NCI-H446 treated with DMSO at 0.1 percent for 48 hours (cell line): ENCODE measurements at places on chromosomes 1 and 21.

DNA sequence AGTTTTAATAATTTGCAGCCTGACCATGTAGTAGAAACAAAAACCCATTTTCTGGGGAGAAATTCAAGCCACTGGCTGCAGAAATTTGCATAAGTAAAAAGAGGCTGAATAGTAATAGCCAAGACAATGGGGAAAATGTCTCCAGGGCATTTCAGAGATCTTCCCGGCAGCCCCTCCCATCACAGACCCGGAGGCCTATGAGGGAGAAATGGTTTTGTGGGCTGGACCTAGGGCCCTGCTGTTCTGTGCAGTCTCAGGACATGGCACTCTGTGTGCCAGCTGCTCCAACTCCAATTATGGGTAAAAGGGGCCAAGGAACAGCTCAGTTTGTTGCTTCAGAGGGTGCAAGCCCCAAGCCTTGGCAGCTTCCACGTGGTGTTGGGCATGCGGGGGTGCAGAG, 39.7 kb upstream of the FNBP1L start:
- no peak for DNase-seq

GRCh38 chr1:41018018-41018410, 3.5 kb downstream of the SLFNL1 start:
- DNase-seq, result no peak

DNA sequence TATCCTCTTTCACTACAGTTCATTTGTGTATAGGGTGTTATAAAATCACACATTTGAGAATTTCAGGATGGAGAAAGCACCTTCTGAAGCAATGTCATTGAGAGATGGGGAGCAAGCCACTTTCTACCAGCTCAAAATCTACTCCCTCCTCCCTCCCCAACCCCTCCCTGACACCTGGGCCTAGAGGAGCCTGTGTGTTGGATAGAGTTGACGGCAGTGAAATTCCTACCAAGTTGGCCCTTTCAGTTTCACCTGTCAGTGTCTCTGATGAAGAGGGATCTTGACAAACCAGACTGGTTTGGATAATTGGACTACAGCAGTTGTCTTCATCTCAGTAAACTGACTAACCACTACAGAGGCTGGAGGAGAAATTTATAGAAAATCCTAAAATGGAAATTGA, 125.0 kb upstream of the HOOK1 start:
- DNase-seq, result no peak

DNA sequence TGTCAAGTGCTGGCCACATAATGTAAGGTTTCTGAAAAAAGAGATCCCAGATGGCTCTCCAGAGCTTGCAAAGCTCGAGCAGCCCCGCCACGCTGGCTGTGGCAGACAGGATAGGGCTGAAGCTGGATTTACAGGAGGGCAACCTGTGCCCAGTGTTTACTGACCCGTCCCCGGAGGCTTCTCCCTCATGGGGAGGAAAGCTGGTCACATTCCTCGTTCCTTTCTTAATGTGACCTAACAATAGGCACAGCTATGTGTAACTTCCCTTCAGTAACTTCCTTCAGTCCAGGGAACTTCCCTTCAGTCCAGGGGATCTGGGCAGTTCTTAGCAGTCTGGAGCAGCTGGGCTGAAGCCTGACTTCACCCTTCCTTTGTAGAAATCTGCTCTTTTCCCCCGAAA, 7.7 kb downstream of the SLFNL1 start:
- DNase-seq, result no peak

- DNase-seq, result no peak
These were observed 381.5 kb upstream of the B3GALT2 start for GRCh38 chr1:193567937-193568336.

GRCh38 chr1:118842452-118843201, 145.5 kb downstream of the TBX15 start:
- no peak for DNase-seq

DNA sequence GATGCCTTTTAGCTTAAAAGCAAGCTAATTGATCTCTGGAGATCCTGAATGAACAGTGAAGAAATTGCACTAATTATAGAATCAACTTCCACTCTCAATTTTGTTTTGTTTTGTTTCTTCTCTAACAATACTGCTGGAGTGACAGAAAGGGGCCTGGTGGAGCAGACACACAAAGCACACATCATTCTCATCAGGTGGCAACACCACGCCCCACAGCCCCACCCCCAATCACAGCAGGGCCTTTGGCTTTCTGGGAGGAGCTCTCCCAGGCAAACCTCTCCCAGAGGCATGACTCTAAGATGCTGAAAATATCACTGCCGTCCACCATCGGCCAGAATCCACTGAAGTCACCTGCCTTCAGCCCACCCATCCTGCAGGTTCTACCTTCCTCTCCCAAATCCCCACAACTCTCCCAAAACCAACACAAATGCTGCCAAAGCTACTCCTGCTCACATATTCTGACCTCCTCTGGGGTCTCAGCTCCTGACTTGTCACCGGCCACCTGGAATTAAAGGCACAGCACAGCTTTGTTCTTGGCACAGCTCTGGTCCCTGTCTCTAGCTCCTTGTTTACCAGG, 120.7 kb downstream of the GRIK3 start:
- no peak for DNase-seq

DNA sequence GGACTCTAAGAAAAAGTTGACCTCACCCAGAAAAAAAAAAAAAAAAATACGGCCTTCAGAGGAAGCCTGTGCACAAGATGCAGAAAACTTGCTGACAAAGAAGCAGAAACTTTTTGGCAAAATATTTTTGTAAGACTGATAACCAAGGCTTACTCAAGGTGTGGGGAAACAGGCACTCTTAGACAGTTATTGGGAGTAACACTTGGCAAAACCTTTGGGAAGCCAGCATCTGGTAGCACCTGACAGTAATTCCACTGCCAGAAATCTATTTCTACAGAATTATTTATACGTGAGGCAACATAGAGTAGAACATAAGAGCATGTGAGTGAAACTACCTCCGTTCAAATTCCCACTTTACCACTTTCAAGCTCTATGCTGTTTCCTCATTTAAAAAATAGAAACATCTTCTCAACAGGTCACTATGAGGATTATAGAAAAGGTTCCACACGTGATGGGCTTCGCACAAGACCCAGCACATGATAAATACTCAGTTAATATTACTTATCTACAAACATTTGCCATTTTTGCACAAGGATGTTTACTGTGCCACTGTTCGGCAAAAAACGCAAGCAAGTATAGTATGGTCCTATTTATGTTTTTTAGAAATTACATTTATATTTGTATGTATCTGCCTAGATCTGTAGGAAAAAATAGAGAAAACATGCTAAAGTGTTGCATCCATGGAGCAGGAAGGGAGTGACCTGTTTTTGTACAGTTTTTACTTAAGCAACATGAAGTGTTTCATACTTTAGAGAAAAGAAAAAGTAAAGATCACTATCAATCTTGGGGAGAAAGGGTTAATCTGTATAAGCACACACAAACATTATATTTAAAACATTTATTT, 22.2 kb downstream of the MRPL39 start:
- DNase-seq, result no peak

DNA sequence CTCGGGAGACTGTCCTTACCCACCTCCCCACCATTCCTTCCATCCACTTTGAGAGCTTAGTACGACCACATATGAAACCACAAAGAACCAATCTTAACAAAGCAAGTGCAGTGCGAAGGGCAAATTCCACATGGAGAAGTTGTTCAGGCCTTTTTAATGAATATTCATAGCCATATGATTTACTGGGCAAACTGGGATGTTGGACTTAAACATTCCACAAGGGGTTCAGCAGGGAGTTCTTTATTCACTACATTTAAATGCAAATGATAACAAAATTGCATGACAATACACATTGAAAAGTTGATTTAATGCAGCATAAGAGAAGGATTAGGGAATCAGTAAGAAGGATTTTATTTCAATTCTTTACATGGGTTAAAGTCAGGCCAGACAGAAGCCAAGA, 14.7 kb downstream of the NMNAT2 start:
- no peak for DNase-seq

DNA sequence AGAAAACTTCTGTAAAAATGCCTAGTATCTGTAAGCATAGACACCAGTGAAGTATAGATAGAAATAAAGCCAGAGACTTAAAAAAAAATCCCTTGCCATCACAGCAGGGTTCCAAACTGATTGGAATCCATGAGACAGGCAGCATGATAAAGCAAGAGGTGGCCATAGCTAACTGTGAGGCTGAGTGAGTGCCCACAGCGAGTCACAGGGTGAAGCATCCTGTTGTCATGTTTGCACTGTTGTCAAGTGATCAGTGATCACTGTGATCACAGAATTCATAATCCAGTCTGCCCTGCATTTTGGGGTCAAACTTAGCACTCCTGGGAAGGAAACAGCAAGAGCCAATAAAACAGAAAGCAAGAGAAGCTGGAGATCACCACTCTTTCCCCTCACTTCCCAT, 33.3 kb downstream of the LRRC8B start:
- DNase-seq, result no peak

DNA sequence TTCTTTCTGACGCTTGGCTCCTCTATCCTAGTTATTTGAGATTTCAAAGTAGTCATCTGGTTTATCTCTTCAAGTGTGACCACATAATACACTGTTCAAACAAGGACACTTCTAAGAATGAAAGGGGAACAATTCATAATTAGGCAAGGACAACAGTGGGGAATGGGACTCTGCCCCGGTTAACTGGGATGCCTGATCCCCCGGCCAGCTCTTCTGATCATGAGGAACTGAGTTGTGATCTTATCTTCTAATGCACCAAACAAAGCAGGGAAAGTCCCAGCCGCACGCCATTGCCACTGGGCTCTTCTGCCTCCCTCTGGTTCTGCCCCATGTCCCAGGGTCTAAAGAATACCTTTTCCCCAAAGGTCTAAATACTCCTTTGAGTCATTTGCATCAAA, 158.2 kb upstream of the IRF2BP2 start:
- no peak for DNase-seq

- DNase-seq, result no peak
These were observed 18.2 kb downstream of the PHLDA3 start for GRCh38 chr1:201450721-201451291.

- DNase-seq, result no peak
These were observed 201.1 kb upstream of the CHRM3 start for GRCh38 chr1:239185245-239185619.

- DNase-seq, result no peak
These were observed 5.4 kb downstream of the UBR4 start for GRCh38 chr1:19204446-19205266.

- DNase-seq, result no peak
These were observed 104.2 kb upstream of the BARHL2 start for GRCh38 chr1:90821152-90821787.

- no peak for DNase-seq
These were observed 1.8 kb downstream of the WNT3A start for GRCh38 chr1:228008391-228009115.

GRCh38 chr1:205356440-205357139, at the start of gene KLHDC8A:
KLHDC8A (minus strand) TSS chr1:205356922; CDS start chr1:205343604, 13,318 bp downstream.
- peak; percentile 67 for DNase-seq

DNA sequence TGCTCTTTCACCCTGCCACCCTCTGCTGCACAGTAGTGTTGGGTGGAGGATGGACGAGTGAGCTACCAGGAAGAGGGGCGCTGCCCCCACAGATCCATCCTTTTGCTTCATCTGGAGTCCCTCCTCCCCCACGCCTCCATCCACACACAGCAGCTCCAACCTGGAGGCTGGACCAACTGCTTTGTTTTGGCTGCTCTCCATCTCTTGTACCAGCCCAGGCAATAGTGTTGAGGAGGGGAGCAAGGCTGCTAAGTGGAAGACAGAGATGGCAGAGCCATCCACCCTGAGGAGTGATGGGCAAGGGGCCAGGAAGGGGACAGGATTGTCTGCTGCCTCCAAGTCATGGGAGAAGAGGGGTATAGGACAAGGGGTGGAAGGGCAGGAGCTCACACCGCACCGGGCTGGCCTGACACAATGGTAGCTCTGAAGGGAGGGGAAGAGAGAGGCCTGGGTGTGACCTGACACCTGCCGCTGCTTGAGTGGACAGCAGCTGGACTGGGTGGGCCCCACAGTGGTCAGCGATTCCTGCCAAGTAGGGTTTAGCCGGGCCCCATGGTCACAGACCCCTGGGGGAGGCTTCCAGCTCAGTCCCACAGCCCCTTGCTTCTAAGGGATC, 8.5 kb downstream of the CHRNB2 start:
- DNase-seq, result no peak

DNA sequence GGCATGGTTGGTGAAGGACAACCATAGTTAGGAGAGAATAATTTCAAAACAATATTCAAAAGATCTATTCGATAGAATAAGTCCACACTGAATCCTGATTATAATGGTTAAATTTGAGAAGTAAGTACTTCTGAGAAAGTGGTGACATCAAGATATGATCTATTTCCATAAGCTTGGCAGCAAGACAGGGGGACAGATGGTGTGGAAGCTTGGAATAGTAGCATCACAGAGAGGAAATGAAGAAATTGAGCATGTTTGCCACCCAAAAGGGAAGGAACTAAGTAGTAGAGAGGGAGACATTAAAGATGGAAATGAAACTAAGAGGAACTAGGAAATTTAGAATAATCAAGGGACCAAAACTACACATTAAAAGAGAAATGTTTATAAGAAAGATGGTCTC, 94.5 kb downstream of the OLFM3 start:
- DNase-seq, result peak; percentile 97

GRCh38 chr1:230753191-230753585, 6.0 kb downstream of the CAPN9 start:
- DNase-seq, result no peak

GRCh38 chr21:22649246-22649645, 1651.0 kb downstream of the NCAM2 start:
- no peak for DNase-seq

DNA sequence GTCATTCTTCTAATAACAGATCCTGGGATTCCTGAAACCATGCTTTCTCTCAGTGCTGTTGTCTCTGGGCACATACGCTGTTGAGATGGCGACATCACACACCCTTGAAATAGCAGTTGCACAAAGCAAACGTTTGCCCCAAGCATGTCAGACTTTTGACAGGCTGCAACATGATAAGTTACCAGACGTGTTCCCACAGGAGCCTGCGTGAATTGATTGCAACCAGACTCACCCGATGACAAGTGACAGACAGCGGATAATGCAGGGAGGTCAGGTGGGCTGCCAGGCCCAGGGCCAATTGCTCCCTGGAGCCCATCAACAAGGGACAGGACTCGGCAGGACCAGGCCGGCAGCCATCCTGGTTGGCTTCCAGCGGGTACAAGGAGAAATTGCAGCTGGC, 310.9 kb downstream of the SIPA1L2 start:
- peak; percentile 59 for DNase-seq

DNA sequence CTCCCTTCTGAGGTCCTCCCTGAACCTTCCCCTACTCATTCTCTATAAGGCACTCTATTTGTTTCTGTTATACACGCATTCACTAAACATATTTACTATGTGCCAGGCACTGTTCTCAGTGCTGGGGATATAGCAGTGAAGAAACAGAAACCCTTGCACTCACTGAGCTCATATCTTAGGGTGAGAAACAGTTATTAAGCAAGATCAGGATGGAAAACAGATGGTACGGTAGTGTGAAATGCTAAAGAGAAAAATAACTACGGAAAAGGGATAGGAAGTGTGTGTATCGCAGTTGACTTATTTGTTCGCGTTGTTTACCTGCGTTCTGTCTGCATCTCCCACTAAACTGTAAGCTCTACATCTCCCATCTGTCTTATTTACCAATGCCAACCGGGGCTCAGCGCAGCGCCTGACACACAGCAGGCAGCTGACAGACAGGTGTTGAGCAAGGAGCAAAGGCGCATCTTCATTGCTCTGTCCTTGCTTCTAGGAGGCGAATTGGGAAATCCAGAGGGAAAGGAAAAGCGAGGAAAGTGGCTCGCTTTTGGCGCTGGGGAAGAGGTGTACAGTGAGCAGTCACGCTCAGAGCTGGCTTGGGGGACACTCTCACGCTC, 572 bp downstream of the CYB5RL start:
- DNase-seq, result no peak

GRCh38 chr21:16522548-16522947, 792.8 kb downstream of the USP25 start:
- DNase-seq, result no peak

GRCh38 chr1:190975827-190976226, 498.2 kb upstream of the BRINP3 start:
- DNase-seq, result no peak
